ENCODE measurements at places on chromosomes 7 and 10. TPM values are rescaled to one million over a fixed set of nuclear protein-coding genes. Genes with fewer than 3 reads are reported as not detected.

SLC35G1 gene
- total RNA-seq = 5.0 TPM

TYW1B gene
- total RNA-seq = 1.9 TPM

ADCY1 gene
- total RNA-seq = 50.7 TPM

RASSF4 gene
- total RNA-seq = 9.6 TPM

SRGN gene
- 4.7 TPM for total RNA-seq

ESYT2 gene
- total RNA-seq = 31.8 TPM

NMT2 gene
- total RNA-seq = 7.4 TPM

SUFU gene
- 44.4 TPM for total RNA-seq
